ENCODE measurements at places on chromosomes 4 and X.

DNA sequence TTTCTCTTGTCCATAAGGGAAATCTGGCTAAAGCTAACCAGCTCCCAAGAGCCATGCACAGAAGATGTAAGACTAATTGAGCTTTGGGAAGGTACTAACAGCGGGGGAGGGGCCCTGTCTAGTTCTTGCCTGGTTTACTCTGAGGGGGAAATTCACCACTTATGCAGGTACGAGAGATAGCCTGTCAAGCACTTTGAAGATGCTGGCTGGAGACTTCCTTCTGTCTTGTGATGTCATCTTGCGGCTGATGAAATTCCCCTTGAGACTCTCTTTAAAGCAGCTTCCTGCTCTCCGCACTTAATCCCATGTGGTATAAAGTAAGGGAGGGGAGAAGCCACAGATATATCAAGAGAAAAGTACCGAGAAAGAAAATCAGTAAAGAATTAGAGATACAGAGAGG is 345.3 kb downstream of the MAPK10 start:
- no peak for DNase-seq

DNA sequence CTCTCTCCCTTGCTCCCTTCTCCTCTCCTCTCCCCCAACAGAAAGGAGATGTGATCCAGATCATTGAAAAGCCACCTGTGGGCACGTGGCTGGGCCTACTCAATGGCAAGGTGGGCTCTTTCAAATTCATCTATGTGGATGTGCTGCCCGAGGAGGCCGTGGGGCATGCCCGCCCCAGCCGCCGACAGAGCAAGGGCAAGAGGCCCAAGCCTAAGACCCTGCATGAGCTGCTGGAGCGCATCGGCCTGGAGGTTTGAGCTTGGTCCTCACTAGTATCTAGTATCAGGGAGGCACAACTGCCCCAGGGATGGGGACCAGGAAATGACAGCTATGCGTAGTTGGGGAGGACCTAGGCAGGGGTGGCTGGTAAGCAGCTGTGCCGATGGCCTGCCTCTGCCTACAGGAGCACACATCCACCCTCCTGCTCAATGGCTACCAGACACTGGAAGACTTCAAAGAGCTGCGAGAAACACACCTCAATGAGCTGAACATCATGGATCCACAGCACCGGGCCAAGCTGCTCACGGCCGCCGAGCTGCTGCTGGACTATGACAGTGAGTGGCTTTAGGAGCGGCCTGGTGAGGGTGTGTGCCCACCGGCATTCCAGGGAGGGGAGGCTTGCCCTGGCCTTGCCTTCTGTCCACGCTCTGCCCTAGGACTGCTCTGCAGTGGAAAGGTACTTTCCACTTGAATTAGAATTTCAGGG is 13.0 kb downstream of the SASH3 start:
- DNase-seq, result no peak

DNA sequence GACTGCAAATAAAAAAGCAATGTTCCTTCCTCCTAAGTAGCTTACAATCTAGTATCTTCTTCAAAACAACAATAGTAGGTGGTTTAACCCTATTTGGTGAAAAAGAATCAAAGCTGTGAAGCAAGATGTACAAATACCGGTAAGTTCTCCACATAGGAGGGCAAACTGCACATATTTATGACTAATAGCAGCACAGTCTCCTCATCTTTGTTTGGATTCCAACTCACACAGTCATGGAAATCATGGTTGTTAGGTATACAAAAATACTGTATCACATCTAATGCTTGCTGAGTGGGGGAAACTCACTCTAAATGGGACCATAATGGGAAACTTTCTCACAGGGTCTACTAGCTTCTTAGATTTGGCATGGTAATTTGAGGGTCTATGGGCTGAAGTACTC is 597.2 kb downstream of the INPP4B start:
- DNase-seq, result no peak

- no peak for DNase-seq
Measured at GRCh38 chr4:1760521-1761071, 32.5 kb upstream of the FGFR3 start.

GRCh38 chrX:69029771-69030170 is 135.5 kb downstream of the PJA1 start:
- DNase-seq, result no peak

DNA sequence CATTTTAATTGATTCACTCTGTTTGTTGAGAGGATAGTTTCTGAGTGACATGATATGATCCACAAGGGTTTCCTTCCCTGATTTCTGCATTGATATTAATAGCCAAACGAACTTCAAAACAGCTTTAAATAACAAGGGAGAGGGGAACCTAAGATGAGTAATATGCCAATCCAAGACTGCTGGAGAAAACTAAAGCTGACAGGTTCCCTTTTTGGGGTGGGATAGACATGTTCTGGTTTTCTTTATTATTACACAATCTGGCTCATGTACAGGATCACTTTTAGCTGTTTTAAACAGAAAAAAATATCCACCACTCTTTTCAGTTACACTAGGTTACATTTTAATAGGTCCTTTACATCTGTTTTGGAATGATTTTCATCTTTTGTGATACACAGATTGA is 182.2 kb downstream of the AR start:
- no peak for DNase-seq

Data from hippocampal formation (tissue), 2 donors.